ENCODE measurements at places on chromosomes 2 and 18. TPM values are rescaled to one million over a fixed set of nuclear protein-coding genes. Genes with fewer than 3 reads are reported as not detected.

GRCh38 chr2:19676770-19677169, 225.0 kb downstream of the TTC32 start:
- ATAC-seq = no peak

DUSP28 gene
- 3.7 TPM for total RNA-seq

DNA sequence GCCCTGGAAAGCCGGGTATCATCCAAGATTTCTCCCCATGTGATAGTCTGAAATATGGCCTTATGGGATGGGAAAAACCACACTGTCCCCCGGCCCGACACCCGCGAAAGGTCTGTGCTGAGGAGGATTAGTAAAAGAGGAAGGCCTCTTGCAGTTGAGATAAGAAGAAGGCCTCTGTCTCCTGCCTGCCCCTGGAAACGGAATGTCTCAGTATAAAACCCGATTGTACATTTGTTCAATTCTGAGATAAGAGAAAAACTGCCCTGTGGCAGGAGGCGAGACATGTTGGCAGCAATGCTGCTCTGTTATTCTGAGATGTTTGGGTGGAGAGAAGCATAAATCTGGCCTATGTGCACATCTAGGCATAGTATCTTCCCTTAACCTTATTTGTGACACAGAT, 26.8 kb downstream of the RUFY4 start:
- no peak for ATAC-seq

DNA sequence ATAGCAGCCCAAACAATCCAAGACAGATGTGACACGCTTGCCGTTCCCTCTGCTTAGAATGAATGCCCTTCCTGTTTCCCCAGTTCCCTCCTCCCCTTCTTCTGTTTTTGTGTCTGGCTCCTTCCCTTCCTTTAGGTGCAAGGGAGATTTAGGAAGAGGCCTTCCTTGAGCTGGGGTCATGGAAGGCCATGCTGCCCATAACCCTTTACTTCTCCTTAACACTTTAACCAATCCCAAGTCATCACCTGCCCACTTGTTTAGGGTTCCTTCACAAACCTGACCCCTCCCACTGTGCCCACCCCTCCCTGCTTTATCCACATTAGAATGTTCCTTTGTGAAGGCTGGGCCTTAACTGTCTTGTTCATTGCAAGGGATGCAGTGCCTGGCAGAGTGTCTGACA, 24.9 kb downstream of the TMEM247 start:
- ATAC-seq = no peak

EPAS1 gene
- total RNA-seq = 89.5 TPM

- ATAC-seq = no peak
Measured at GRCh38 chr2:167005096-167005495, 116.8 kb downstream of the XIRP2 start.

GRCh38 chr18:34219651-34220050, 5.1 kb downstream of the NOL4 start:
- no peak for ATAC-seq

GRCh38 chr2:11988691-11989353, 242.4 kb downstream of the LPIN1 start:
- no peak for ATAC-seq

SPATA3 gene
- not detected for total RNA-seq

ST8SIA3 gene
- total RNA-seq = not detected

Measured in esophagus mucosa (tissue), 1 donor.